Esophagus mucosa (tissue), 1 donor: ENCODE measurements at places on chromosomes 12 and 14.

GRCh38 chr14:23252420-23253333 is 14.9 kb downstream of the RNF212B start:
- no peak for ATAC-seq

DNA sequence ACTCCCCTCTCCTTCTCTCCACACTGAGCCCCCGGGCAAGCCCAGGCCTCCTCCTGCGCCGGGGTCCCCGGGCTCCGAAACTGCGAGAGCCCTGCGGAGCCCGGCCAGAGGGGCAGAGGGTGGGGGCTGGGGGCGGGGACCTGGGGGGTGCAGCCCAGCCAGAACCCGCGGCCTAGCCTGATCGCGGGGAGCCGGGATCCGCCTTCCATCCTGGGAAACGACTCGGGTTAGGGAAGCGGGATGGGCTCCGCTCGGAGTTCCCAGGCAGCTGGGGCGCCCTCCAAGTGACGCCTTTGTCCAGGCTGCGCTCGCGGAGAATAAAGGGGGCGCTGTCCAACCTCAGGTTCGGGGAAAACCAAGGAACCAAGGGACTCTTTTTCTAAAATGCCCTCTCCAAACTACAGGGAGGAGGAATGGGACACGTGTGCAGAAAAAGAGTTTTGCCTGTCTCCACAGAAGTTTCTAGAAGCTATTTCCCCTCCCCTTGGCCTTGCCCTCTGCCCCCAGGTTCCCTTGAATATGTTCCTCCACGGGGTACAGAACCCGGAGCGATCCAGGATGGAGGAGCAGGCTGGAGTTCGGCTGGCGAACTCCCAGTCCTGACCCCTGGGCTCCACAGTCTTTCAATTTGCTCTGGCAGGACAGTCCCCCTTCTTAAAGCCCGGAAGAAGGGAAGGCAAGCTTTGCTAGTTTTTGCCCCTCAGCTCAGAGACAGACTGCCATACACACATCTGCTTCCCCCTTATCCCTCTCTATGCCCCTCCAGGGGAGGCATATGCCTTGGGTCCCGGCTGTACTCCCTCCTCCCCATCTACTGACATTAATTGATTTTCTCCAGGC is 13.9 kb downstream of the NKX2-1 start:
- ATAC-seq, result no peak

GRCh38 chr14:63224196-63224595 is 20.0 kb downstream of the RHOJ start:
- ATAC-seq, result no peak

- ATAC-seq, result no peak
Measured at GRCh38 chr12:98238515-98239130, 276.8 kb upstream of the TMPO start.

DNA sequence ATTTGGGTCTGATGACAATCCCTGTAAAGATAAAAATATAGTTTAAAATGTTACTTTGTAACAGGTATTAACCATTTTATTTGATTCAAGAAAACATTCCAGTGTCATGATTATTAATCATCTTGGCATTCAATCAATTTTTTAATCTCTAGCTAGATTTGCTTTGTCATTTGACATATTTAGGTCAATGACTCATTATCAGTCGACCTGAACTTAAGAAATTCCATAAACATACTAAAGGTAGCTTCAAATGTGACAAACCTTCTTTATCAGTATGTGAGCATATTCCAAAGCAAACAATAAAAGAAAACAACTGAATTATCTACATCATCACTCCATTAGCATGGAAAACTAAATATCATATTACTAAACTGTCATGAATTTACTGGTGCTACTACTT is 50.8 kb upstream of the CDKL1 start:
- ATAC-seq, result peak; percentile 50

GRCh38 chr12:1965916-1966315 is 38.3 kb downstream of the DCP1B start:
- no peak for ATAC-seq

GRCh38 chr14:59337141-59337611 is 128.0 kb downstream of the GPR135 start:
- ATAC-seq, result peak; percentile 62

DNA sequence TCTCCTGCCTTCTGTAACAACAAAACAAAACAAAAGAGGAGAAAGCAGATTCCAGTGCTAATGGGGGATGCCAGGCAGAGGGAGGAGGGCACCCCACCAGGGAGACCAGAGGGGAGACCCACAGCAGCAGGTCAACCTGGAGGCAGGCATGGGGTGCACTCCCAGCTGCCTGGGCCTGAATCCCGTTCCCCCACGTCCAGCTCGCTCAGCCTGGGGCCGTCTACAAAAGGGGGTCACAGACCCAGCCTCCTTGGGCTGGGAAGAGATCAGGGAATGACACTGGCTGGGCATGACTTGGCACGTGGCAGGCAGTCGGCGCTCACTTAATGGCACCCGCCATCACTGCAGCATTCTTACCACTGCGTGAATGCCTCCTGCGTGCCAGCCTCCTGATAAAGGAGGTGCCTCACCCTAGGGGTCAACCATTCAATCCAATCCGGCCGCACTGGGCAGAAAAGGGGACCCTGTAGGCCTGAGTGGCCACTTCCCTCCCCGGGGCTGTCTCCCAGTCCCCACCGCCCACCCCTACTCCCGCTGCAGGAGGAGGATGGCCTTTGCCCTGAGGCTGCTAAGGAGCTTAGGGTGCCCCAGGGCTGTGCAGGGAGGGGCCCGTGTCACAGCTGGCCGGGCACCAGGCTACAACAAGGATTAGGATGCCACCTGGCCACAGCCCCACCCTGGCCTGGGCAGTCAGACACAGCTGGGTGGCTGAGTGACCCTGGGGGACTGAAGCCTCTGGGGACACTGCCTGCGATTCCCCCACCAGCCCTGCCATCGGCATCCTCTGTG is 87.5 kb downstream of the NCOR2 start:
- ATAC-seq, result no peak

DNA sequence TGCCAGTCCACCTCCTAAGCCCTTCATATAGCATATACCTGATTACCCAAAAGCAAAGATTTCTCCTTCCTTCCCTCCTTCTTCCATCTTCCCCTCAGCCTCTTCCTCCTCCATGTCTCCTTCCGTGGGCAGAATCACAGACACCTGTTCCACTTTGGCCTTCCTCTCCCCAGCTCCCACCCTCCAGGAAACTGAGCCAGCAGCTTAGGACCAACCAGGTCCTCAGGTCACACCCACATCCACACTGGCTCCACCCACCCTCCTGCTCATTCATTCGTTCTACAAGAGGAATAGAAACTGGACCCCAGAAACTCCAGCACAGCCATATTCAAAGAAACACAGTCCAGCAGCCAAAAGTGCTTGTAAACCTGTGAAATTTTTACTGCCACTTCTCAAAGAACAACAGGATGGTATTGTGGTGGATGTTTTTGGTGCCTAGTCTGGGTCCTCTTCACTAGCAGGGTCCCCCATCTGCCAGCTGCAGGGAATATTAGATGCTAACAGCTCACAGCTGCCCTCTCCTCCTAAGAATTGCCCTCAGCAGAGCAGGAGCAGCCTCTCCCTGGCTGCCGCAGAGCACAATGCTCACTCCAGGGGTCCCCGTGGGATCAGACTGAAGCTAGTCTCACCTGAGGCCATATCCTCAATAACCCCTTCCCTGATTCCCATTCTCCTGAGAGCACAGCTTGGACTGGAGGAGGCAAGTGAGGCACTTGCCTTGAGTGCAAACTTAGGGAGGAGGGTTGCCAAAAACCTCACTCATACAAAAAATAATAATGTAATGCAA is 18.4 kb downstream of the CMKLR1 start:
- ATAC-seq, result no peak

DNA sequence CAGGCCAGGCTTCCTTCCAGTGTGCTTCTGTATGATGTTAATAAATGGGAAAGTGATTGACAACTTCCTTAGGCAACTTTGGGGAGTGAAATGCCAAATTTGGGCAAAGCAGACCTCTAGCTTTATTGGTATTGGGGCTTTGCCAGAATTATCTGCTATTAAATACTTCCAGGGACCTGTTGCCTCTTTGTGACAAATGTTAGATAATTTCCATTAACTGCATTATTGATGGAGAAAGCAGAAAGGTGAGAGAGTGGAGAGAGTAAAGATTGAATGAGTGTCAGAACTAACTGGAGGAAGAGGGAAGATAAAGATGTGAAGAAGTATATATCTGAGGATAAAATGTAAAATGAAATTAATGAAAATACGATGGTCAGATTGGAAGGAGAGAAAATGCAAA is 94.5 kb downstream of the CACNA1C start:
- no peak for ATAC-seq

DNA sequence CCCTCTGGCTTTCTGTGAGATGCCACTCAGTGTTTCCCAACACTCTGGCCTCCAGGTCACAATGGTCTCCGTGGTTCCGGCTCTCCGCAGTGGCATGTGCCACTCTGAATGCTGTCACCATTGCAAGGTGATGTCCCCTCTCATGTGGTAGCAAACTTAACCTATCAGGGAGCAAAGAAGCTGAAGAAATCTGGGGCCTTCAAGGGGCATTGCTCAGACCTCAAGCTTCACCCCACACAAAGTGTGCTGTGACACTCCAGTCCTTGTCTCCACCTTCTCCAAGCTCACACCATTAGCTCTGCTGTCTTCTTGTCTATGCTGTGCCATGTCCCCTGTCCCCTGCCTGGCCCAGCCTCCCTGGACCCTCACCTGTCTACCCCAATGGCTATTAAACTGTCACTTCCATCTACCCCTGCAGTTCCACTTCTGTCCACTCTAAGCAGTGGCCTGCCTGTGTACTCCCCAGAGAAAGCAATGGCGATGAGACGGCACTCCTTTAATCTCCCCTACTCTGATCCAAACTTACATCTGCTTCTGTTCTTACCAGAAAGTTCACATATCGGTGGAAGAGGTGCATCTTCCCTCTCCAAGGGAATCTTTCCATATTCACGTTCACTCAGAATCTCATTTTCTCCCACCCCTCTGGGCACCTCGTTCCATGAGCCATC is 93.7 kb downstream of the DHRS2 start:
- ATAC-seq, result no peak

DNA sequence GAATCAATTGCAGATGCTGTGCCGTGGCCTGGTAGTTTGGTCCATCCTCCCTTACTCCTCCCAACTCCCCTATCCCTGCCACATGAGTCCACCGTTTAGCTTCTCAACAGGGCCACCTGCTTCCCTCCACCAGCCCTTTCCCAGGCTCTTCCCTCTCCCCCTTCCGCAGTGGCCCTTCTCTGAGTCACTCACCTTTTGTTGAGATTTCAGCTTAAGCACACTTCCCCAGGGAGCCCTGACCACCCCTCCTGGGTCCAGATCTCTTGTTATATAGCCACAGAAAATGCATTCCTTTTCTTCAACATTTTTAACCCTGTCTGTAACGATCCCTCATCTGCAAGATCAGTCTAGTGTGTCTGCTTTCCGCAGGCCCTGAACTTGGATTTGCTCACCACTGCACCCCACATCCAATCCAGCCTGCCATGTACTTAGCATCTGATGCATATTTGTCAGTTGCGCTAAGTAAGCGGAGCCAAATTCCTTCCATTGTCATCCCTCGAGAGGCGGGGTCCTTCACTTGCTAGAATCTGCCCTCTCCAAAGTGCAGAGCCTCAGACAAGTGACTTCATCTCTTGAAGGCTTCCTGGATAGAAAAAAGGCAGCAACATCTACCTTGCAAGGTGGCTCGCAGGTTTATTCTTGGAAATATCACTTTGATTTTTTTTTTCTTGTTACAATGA is 41.1 kb downstream of the TMEM63C start:
- ATAC-seq, result no peak

- no peak for ATAC-seq
Measured at GRCh38 chr12:132389526-132390286, 60.3 kb upstream of the GALNT9 start.

- ATAC-seq, result no peak
Measured at GRCh38 chr14:33370426-33370825, 431.7 kb downstream of the NPAS3 start.

- no peak for ATAC-seq
Measured at GRCh38 chr14:76267322-76268046, 108.5 kb upstream of the ESRRB start.

GRCh38 chr14:99274346-99275221 is 2.6 kb upstream of the BCL11B start:
- ATAC-seq, result peak; percentile 61

DNA sequence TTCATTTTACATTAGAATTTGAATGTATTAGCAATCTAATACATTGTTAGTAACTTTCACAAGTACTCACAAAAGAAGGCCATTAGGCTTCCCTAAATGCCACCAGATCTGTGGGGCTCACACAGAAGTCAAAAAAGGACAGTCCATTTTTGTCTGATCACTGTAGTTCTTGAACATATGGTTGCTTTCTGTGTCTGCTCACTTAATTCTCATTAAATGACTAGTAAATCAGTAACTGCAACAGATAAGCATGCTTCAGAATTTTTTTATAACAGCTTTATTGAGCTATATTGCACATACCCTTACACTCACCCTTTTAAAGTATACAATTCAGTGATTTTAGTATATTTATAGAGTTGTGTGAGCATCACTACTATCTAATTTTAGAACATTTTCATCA is 71.4 kb downstream of the DENND5B start:
- ATAC-seq, result no peak

DNA sequence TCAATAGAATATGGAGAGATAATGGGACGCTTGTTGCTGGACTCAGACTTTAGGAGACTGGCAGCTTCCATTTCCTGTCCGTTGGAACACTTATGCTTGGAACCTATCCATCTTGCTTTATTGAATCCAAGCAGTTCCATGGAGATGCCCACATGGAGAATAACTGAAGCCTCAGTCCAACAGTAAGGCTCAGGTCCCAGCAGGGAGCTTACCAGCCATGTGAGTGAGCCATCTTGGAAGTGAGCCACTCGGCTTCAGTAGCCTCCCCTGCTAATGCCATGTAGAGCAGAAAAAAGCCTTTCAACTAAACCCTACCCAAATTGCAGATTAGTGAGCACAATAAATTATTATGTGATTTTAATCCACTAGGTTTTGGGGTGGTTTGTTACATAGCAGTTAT is 538.8 kb upstream of the STXBP6 start:
- ATAC-seq, result no peak

GRCh38 chr12:3172124-3173007 is 95.2 kb downstream of the TSPAN9 start:
- ATAC-seq, result no peak

GRCh38 chr12:54460317-54460923 is 13.0 kb downstream of the GTSF1 start:
- no peak for ATAC-seq

DNA sequence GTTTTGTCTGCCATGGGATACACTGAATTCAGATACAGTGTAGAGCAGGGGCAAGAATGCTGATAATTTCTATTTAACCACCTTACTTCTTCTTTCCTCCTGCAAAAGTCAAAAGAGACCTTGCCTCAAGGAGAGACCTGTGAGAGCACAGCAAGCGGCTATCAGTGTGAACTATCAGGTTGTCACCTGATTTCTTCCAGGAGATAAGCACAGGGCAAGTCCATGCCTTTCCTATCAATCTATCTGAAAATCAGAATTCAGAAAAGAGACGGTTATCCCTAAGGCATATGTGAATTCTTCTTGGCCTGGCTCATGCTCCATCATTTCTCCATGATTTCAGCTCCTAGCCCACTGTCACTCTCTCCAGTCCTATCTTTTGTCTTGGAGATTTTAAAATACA is 128.9 kb upstream of the CCND2 start:
- no peak for ATAC-seq

DNA sequence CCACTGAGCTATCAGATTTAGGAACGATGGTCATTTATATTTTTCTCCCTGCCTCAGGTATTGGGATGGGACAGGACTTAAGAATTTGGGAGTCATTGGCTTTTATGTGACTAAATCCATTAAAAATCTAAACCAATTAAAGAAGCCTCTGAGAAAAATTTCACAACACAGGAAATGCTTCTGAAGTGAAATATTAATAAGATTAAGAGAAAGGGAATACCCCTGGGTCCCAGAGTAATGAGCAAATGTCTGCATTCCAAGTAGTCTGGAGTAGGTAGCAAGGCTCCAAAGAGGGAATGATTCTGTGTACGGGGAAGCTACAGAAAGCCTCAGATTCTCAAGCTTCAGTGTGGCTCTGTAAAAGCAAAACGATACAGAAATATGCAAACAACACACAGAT is 707 bp upstream of the MED6 start:
- ATAC-seq, result no peak
